ENCODE measurements at places on chromosomes 16 and 17. TPM values are rescaled to one million over a fixed set of nuclear protein-coding genes. Genes with fewer than 3 reads are reported as not detected.

DNA sequence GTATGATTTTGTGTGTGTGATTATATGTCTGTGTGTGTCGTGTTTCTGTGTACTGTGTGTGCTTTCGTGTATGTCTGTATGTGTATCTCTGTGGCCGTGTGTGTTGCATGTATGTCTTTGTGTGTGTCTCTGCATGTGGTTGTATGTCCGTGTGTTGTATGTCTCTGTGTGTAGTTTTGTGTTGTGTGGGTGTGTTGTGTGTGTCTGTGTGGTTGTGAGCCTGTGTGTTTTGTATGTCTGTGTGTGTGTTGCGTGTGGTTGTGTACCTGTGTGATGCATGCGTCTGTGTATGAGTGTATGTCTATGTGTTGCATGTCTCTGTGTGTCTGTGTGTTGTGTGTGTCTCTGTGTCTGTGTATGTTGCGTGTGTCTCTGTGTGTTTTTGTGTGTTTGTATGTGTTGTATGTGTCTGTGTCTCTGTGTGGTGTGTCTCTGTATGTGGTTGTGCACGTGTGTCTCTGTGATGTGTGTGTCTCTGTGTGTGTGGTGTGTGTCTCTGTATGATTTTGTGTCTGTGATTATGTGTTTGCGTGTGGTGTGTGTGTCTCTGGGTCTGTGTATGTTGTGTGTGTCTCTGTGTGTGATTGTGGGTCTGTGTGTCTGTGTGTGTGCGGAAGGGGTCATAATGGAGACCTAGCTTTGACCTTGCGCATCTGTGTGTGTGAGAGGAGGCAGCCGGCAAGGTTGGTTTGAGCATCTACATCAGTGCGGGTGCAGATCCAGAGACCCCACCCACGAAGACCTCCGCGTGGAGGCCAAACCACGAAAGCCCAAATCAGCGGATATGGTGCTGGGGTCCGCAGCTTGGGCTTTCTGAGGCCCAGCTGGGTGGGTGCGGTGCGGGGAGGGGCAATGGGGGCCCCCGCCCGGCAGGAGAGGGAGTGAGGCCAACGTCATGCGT lies 212.6 kb upstream of the GSE1 start:
- DNase-seq, result no peak

The MMD gene
- total RNA-seq, result 15.3 TPM

The CCT6B gene
- total RNA-seq, result 4.6 TPM

DNA sequence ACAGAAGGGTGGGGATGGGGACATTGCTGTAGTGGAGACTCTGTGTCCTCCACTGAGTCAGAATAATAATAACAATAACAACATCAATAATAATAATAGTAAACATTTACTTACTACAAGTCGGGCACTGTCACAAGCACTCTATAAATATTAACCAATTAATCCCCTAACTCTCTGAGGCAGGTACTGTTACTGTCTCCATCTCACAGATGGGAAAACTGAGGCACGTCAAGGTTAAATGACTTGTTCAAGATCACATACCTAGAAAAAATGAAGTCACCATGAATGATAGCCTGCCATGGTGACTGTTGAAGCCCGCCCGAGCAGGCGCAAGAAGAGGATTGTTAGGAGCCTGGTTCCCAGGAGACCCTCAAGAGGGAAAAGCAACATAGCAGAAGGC lies 10.2 kb downstream of the PRR29 start:
- no peak for DNase-seq

DNA sequence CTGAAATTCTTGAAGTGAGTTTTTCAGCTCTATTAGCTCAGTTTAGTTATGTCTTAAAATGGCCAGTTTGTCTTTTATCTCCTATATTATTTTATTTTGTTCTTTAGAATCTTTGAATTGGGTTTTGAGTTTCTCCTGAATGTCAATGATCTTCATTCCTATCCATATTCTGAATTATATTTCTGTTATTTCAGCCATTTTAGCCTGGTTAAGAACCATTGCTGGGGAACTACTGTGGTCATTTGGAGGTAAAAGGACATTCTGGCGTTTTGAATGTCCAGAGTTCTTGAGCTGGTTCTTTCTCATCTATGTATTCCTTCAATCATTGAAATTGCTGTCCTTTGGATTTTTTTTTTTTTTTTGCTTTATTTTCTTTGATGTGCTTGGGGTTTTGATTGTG lies 203.9 kb upstream of the HS3ST4 start:
- DNase-seq, result no peak

- DNase-seq, result no peak
Observed at GRCh38 chr16:86248310-86248905, 261.9 kb upstream of the FOXF1 start.

The RRN3 gene
- total RNA-seq, result 38.4 TPM

DNA sequence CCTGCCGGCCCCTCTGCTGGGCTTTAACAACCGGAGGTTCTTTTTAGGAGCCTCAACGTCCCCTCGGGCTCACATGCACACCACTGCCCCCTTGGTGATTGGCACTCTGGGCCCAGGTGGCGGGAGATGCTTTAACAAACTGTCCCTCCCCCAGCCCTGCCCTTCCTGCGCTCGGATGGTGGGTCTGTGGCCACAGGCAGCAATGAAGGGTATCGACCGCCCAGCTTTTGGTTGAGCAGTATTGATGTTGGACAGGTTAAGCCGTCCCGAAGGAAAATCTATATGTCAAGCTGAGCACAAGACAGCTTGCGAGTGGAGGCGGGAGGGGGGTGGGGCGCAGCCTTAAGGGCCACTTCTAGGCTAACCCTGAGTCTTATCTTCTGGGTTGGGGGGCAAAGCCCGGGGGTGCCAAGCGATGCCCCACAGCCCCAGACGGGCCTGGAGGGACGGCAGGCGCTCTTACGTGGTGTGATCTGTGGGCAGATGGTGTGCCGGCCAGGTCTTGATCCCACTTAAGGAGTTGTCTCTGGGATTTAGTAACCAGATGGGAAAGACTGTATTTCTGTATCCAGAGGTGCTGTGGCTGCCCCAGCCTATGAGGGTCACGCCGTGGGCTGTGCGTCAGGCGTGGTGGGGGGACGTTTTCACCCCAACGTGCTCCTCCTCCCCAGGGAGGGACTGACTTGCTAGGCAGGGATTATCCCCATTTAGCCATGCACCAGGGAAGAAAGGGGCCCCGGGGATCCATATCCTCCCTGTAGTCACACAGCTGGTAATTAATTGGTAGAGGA lies 6.2 kb downstream of the GSE1 start:
- DNase-seq, result no peak

GRCh38 chr17:31427684-31428083 lies 36.2 kb downstream of the RAB11FIP4 start:
- no peak for DNase-seq

GRCh38 chr16:77987810-77988209 lies 34.5 kb upstream of the CLEC3A start:
- DNase-seq, result no peak

The WFDC1 gene
- total RNA-seq, result not detected

- DNase-seq, result no peak
Observed at GRCh38 chr17:49387498-49388289, 25.6 kb upstream of the ZNF652 start.

DNA sequence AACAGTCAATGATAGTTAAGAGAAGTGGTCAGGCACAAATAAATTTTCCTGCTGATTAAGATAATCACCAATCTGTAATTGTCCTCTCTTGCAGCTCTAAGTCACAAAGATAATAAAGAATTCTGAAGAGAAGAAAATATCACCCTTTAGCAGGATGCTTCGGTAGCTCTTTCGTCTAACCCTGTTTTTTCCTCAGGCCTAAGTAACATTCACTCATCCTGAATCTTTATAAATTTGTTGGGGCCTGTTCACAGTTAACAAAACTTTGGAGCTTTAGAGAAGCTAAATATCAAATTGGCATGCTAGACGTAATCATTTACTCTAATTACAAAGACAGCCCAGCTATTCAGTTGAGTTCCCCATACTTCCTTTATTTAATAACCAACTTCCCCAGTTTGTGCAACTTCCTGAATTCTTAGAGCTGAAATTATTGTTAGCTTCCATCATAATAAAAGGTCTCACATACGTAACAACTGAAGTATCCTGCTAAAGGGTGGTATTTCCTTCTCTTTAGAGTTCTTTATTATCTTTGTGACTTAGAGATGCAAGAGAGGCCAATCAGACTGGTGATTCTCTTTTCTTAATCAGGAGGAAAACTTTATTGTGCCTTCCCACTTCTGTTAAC lies 118.6 kb downstream of the TANGO6 start:
- no peak for DNase-seq

- DNase-seq, result no peak
Observed at GRCh38 chr17:40363111-40363827, 1.3 kb downstream of the GJD3 start.

The ABAT gene
- total RNA-seq, result 4.1 TPM

The G6PC1 gene
- total RNA-seq, result not detected

GRCh38 chr17:44829523-44830358 lies at the start of gene GJC1:
Gene GJC1, minus strand, starts transcription at chr17:44830287. Its CDS starts 24,470 bp downstream, at chr17:44805817.
- DNase-seq, result peak; percentile 6

- DNase-seq, result no peak
Observed at GRCh38 chr17:16652847-16653366, 743 bp downstream of the ZNF624 start.

GRCh38 chr17:58191241-58191896 lies 1.2 kb upstream of the EPX start:
- DNase-seq, result no peak

- DNase-seq, result no peak
Observed at GRCh38 chr17:29248845-29249244, 2.2 kb downstream of the CRYBA1 start.

The RBFOX1 gene
- total RNA-seq, result not detected

The SPATA32 gene
- 0.20 TPM for total RNA-seq

Measured in CD4-positive, alpha-beta T cell (primary cell).